Head of caudate nucleus (tissue), 42 donors: ENCODE measurements at places on chromosomes 6 and 20.

GRCh38 chr6:132950566-132950965 is 136.2 kb downstream of the RPS12 start:
- no peak for DNase-seq

- DNase-seq, result peak; percentile 6
These were observed 222.1 kb downstream of the LAMA2 start for GRCh38 chr6:129105035-129105434.

DNA sequence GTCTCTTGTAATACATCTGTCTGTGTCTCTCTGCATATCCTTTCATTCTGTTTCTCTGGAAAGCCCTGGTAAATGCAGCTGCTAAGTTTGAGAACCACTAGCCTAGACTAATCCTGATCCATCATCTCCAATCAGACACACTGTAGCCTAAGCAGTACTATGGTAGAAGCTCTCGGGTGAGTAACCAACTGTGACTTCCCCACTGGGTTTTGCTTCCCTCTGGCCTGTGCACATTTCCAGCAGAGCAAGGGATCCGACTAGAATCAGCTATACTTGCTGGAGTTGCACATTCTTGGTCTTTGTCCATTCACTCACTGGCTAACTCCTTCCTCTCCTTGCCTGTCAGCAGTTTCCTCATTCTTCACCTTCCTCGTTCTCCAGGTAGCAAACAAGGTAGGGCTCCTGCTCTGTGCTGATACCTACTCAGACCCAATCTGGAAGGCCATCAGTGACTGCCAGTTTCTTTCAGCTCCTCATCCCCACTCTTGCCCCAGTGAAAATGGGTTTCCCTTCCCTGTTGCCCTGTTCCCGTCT is 184.2 kb downstream of the PLCB4 start:
- DNase-seq, result no peak

GRCh38 chr6:117870486-117871242 is 36.4 kb upstream of the SLC35F1 start:
- DNase-seq, result no peak

- no peak for DNase-seq
These were observed 10.0 kb downstream of the RBM39 start for GRCh38 chr20:35731862-35732643.

- DNase-seq, result no peak
These were observed 97.5 kb upstream of the KCNG1 start for GRCh38 chr20:51120438-51120837.
